ENCODE measurements at places on chromosomes 11 and 22.

- DNase-seq = no peak
These were observed 10.4 kb upstream of the SPINDOC start for GRCh38 chr11:63802637-63803414.

GRCh38 chr11:19536131-19536530 is 176.5 kb upstream of the NAV2 start:
- no peak for DNase-seq

- DNase-seq = no peak
These were observed 2.9 kb upstream of the CBX7 start for GRCh38 chr22:39155421-39155820.

- DNase-seq = no peak
These were observed 37.4 kb upstream of the PRODH start for GRCh38 chr22:18973264-18974031.

- no peak for DNase-seq
These were observed 121.2 kb downstream of the SPATA19 start for GRCh38 chr11:133724116-133724515.

DNA sequence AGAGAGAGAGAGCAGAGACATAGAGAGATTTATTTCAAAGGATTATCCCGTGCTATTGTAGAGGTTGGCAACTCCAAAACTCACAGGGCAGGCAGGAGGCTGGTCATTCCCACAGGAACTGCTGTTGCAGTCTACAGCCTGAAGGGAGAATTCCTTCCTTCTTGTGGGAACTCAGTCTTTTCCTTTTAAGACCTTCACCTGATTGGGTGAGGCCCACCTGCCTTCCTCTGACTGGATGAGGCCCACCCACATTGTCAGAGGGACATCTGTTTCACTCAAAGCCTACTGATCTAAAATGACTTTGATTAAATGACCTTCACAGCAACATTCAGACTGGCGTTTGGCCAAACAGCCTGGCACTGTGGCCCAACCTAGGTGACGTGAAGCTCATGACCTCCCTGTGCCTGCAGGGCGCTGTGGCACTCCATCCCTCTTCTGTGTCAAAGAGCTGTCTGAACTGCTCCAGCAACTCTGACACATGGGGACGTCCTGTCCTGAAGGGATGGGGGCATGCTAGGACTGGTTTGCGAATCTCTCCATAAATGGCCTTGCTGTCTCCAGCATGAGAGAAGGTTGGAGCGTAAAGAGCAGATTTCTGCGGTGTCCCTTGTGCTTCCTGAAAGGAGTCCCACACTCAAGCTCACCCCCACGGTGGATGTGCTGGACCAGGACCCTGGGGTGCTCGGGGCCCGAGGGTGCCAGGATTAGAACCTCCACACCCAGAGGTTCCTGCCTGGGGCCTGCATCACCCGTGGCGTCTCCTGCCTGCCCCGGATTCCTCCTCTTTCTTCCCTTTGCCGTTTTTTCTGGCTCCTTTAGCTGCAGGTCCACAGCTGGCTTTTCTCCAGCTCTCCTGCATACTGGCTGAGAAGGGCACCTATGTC is 20.7 kb downstream of the KRTAP5-5 start:
- DNase-seq = no peak

DNA sequence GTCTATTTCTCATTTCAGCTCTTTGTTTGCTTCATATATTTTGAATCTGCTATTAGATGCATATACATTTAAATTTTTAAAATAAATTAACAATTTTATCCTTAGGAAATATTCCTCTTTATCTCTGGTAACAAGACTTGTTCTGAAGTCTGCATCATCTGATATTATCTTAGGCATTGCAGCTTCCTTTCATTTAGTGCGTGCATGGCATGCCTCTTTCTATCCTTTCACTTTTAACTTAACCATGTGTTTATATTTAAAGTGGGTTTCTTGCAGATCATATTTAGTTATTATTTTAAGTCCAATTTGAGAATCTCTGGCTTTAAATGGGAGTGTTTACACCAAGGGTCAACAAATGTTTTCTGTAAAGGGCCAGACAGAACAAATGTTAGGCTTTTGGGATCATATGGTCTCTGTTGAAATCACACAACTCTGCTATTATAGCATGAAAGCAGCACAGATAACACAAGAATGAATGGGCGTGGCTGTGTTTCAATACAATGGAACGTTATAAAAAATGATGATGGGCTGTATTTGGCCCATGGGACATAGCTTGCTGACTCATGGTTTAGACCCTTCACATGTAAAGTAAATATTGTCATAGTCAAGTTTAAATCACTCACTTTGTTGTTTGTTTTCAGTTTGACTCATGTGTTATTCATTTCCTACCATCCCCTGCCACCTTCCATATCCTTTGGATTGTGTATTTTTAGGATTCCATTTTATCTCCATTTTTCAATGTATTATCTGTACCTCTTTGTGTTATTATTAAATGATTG is 83.9 kb upstream of the SNX19 start:
- no peak for DNase-seq

DNA sequence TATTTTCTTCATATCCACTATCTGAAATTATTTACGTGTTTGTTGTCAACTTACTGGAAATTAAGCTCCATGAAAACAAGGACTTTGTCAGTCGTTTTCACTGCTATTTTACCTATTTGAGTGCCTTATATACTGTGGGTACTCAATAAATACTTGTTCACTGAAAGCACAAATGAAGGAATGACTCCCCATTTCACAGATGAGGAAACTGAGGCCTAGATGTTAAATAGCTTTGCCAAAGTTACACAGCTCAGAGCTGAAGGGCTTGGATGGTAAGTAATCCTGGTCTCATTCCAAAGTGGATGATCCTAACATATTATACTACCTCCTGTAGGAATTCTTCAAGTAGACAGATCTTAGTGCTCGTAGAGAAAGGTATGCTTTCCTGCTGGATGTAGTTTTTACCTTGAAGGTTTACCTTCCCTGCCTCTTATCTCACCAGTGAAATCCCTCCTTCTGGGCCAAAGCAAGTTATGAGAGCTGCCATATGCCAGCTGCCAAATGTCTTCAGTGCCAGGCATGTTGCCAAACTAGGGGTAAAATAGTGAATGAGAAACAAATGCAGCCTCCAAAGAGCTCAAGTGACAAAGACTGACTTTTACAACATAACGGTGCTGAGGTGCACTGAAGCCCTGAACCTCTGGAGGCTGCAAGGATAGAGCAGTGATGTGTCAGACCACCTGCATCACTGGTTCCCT is 129.7 kb downstream of the TRIM44 start:
- no peak for DNase-seq

GRCh38 chr22:47724751-47725150 is 962.3 kb downstream of the TBC1D22A start:
- no peak for DNase-seq

DNA sequence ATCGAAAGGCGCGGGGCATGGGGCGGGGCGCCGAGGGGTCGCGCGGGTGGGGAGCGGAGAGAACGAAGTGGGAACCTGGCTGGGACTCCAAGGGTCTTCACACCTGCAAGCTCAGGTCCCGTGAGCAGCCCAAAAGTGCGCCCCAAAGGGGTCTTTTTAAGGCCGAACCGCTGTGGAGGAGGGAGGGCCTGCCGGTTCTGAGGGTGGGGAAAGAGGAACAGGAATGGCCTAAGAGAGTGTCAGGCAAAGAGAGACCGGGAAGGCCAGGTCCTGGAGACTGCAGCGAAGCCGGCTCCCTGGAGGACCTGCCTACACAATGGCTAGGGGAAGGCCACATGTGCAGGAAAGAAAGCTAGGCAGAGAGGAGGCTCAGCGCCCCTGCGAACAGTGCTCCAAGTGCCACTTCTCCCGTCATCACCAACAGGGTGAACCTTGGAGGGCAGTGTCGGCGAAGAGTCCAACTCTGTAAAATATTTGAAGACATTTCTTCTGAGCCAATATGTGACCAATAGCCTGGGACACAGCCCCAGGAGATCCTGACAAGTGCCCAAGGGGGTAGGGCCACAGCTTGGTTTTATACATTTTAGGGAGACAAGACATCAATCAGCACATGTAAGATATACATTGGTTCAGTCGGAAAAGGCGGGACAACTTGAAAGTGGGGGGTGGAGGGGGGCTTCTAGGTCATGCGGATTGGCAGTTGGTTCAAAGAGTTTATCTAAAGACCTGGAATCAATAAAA is 710 bp upstream of the DGCR2 start:
- no peak for DNase-seq

DNA sequence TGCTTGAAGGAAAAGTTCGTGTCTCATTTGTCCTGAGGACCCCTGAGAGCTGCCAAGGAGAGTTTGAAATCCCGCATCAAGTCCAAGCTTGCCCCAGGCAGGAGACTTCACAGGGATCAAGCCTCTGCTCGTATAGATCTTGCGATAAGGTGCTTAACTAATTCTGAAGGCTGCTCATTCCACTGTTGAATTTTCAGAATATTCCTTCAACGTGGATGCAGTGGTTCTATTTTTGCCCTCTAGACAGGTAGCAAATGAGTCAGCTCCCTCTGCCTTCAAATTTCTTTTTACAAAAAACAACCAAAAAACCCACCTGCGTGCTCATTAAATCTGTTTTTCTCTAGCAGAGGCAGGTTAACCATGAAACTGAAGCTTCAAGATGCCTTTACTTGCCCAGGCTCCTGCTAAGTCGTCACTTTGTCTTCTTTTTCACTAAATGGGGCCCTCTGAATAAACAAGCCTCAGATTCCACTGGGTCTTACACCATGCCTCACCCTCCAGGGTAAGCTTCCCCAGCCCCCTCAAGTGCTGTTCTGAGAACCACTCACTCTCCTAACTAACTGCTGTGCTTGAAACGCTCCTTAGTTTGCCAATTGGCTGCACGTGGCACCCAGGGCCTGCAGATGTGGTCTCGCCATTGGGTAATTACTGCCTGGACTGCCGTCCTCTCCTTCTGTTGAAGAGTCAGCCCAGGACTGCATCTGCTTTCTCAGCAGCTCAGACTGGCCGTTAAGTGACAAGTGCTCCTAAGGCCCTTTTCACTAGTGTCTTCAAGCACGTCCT is 105.0 kb downstream of the TRPC6 start:
- no peak for DNase-seq

DNA sequence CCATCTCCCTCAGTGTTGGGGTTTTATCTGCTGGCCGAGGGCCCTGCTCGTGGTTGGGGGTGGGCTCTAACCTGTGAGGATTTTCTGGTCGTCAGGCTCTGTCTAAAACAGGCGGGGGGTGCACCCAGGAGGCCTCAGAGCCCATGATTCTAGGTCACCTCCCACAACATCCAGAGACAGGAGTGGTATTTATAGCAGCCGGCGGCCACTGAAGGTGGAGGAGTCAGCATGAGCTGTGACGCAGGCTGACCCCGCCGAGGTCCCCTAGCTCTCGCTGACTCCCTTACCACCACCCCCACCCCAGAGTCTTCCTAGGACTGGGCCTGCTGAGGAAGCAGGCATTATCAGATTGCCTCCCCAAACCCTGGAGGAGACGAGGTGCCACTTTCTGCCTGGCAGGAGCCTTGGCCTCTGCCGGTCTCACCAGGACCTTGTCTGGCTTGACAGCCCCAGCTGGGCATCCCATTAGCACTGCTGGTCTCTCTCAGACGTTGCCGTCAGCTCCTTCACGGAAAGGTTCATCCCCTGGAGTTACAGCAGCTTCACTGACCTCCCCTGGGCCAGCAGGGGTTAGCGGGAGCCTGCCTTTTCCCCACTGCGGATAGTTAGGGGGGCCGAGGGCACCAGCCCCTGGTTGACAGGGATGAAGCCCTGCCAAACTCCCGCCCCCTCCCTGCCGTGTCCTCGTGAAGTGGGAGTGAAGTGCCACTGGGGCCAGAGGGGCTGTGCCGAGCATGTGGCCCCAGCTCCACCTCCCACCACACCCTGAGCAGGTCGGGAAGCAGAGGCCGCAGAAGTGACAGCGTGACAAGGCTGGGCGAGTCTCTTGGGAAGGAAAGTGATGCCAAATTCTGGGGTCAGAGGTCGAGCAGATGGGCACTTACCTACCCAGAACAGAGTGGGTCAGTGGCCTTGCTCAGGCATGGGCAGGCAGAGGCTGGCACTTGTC is 26.5 kb downstream of the DAGLA start:
- DNase-seq = no peak

DNA sequence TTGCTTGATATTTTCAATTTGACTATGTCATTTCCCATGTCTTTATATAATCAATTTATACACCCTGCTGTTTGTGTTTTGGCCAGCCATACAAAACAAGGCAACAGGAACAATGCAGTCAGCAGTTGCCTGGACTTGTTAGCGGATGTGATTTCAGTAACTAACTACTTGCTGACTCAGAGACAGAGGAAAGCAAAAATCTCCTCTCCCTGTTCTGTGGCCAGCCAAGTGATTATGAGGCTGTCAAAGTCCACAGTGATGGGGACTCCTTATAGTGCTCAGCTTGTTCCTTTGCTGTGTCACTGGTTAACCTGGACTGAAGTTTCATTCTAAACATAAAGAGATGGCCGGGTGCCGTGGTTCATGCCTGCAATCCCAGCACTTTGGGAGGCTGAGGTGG is 32.6 kb upstream of the APLP2 start:
- no peak for DNase-seq

- no peak for DNase-seq
These were observed 153.9 kb upstream of the MPPED2 start for GRCh38 chr11:30740091-30740490.

- DNase-seq = no peak
These were observed 12.9 kb downstream of the NEAT1 start for GRCh38 chr11:65435411-65435931.

DNA sequence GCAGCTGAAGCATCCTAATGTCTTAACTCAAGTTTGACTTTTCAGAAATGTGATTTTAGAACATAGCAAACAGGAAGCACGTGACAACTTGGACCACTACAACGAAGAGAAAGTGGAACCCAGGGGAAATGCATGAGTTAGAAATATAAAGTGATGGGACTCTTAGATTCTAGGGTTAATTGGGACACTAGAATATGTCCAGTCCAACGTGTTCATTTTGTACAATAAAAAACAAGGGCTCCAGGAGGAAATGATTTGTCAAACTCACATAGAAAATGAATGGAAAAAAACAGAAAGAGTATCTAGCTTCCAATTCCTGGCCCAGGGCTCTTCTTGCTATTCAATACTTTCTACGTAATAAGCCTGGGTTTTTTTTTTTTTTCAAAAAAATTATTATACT is 30.7 kb downstream of the TIMP3 start:
- DNase-seq = no peak

DNA sequence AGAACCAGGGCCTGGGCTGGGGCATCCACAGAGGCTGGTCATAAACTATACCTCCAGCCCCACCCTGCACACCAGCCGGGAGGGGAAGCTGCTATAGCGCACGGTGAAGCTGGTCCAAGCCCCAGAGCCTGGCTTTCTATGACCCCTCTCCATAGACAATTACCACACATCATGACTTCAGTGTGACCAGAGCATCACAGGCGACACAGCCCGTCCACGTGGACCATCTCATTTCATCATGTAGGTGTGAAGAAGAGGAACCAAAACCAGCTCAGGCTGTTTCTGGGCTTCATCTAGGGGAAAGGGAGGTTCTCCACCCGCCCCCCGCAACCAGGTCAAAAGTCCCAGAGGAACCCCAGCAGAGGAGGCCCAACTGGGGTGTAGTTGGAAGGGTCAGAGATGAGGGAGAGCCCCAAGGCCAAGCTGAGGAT is 3.0 kb downstream of the CXCR5 start:
- no peak for DNase-seq

GRCh38 chr11:82767123-82767522 is 33.5 kb upstream of the FAM181B start:
- no peak for DNase-seq

Data from NCI-H510A (cell line).